ENCODE measurements at places on chromosomes 1 and 21.

DNA sequence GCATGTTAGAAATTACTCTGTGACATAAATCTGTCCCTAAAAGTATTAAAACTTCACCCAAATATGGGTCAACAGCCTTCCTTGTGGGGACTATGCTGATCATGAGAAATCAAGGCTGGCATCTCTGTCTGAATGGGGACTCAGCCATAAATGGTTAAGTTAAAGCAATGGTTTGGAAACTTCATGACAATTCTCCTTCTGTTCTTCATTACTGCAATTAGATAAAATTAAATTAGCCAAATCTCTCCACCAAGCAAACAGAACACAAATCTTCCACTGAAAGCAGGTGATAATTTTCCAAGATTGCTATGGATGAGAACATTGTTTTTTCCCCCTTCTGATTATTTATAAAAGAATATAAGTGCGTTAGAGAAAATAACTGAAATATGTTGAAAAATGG, 346.1 kb downstream of the KCNH1 start:
- no peak for DNase-seq

DNA sequence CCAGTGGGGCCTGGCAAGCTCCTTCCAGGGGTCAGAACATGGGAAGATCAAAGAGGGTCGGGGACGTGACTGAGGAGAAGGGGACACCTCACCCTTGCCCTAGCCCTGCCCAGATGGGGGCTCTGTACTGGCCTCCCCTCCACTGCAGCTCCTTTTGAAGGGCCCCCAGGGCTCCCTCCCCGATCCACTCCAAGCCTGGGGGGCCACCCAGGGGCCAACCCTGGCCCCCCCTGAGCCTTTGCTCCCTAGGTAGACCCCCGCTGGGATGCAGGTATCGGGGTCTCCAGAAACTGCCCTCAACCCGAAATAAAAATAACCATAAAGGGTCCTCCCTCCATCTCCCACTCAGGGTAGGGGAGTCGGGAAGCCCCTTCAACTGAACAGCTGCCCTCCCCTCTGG, 37.4 kb upstream of the FAM131C start:
- no peak for DNase-seq

DNA sequence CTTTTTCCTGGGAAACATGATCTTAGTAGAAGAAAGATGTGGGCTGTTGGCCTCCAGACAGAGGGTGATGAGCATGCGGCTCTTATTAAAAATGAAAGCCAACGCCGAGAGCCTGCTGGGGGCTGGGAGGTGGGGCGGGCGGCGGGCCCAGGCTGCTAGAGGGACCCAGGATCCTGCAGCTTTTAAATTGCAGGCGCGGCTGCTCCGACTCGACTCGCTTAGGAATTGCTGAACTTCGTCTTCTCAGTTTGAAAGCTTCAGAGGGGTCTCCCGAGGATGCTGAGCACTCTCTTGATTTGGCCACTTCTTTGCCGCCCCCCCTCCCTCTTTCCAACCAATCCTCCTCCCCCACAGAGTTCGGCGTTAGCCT, 1.2 kb downstream of the AGPAT3 start:
- DNase-seq = peak; percentile 72

DNA sequence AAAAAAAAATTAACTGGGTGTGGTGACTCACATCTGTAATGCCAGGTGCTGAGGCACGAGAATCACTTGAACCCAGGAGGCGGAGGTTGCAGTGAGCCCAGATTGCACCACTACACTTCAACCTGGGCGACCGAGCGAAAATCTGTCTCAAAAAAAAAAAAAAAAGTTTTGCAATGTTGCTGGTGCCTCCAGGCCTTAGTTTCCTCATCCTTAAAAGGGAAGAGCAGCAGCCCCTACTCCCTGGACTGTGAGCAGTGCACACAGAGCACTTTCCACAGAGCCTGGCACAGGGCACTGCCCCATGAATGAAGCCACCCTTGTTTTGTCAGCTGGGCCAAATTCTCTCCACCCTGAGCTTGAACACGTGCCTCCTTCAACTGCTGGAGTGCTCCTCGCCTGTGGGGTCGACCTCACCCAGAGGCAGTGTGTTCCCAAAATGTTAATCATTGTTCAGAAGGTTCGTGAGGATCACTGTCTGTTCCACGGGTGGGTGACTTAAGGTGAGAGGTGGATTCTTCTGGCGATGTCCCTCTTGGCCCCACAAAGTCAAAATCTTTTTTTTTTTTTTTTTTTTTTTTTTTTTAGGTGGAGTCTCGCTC, 152.1 kb upstream of the TMEM51 start:
- no peak for DNase-seq
